ENCODE measurements at places on chromosomes 5 and 9.

DNA sequence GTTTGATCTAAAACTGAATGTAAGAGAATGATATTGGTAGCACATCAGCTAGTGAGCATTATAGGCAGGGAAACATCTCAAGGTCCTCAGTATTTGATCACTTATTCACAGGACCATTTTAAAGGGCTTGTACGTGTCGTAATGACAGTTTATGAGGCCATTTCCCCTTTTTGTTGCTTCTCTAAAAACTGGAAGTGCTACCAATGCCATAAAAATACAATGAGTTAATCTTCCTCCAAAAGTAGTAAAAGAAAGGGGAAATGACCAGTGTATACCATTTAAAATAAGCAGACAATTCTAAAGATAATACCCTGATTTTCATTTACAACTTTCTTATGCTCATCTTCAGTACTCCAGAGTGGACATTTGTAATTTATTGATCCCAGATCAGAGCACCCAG, 285.8 kb upstream of the PCSK5 start:
- no peak for DNase-seq

- no peak for DNase-seq
These were observed 248.1 kb downstream of the IRX1 start for GRCh38 chr5:3843706-3844105.

GRCh38 chr5:139797856-139798510, 2.4 kb downstream of the PSD2 start:
- DNase-seq: no peak

GRCh38 chr9:82600536-82601292, 462.2 kb downstream of the RASEF start:
- DNase-seq: no peak

- DNase-seq: peak; percentile 67
These were observed 120.1 kb downstream of the XRCC4 start for GRCh38 chr5:83197326-83197967.

GRCh38 chr9:4603830-4604229, 58.3 kb upstream of the PLPP6 start:
- no peak for DNase-seq

GRCh38 chr9:120431268-120431667, 148.7 kb downstream of the CDK5RAP2 start:
- no peak for DNase-seq

GRCh38 chr5:75389430-75389829, 52.4 kb downstream of the HMGCR start:
- DNase-seq: no peak

GRCh38 chr5:18395126-18396110, 761.2 kb downstream of the TAF11L14 start:
- no peak for DNase-seq

DNA sequence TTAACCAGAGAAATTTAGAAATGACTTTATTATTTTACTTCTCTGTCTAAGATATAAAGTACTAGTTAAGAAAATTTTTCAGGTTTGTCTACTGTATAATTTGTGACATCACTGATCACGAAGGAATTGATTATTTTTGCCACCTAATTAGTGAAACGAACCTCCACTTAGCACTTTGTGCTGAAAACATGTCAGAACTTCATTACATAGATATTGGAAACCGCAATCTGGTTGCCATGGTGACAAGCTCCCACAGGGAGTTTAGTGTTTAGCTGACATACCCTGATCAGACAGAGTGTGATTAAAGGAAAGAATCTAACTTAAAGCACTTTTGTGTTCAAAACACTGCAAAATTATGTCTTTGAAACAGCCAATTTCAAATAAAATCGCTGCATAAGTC, 668.4 kb upstream of the CCNG1 start:
- DNase-seq: no peak

- no peak for DNase-seq
These were observed 59.8 kb downstream of the DAB2IP start for GRCh38 chr9:121711281-121711680.

DNA sequence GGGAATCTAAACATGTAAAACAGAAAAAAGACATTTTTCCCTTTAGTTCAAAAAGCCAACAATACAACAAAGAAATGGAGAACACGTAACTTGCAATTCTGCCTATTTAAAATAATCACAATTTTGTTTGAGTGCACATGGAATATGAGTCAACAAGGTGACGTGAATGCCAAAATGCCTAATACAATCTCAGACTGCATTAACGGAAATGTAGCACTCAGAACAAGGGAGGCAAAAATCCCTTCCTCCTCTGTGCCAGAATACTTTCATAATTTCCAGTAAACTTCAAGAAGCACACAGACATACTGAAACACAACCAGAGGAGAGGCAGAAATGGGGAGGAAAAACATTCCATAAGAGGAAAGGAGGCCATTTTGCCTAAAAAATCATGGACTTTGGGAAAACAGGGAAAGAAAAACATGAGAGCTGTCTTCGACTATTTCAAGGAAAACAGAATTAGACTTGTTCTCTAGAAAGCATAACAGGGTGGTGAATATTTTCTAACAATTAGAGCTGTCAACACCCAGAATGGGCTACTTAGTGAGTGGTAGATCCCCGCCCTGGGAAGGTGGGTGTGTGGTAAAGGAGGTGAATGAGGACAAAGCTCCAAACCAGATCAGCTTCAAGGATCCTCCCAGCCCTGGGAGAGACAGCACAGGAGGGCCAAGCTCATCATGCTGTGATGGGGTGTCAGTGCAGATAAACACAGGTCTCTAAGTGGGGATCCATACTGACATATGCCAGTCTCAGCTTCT, 48.2 kb downstream of the ABCA1 start:
- DNase-seq: no peak

GRCh38 chr5:31573494-31574142, 41.5 kb downstream of the C5orf22 start:
- no peak for DNase-seq

DNA sequence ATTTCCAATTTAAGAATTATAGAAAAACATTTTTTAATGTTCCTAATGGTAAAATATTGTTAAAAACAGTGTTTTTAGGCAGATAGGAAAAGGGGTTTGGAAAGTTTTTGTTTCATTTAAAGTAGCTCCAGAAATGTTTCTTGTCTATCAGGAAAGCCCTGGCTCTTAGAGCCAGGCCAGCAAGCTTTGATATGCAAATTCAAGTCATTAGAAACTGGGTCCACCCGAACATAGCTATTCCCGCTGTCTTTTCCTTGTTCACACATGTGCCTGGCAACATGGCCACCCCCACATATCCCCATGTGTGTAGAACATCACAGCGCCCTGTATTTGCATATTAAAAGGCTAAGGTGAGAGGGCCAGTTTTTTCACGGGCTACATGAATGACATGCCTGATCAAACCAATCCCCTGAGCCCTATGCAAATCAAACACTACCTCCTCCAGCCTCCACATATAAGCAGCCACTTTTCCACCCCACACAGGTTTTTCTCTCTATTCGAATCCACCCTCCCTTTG, 925.3 kb upstream of the CDH10 start:
- DNase-seq: no peak

DNA sequence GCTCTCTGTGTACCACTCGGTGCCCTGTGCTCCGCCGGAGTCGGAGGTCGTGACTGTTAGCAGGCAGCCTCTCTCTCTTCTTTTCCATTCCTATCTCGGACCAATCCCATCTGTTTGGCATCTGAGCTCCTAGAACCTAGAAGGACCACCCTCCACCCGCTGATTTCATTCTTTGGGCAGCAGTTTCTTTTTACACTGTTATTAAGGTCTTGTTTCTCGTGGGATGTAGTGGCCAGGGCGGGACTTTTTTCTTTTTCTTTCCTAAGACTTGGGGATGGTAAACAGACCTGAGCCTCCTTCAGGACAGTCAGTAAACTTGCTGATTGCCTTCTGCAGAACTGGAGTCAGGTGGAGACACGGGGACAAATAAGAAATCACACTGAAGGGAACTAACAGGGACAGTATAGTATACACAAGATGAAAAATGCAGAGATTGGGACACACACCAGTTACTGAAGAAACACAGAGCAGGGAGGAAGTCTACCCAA, 500 bp downstream of the URM1 start:
- DNase-seq: no peak

- peak; percentile 3 for DNase-seq
These were observed 2.2 kb downstream of the DCP2 start for GRCh38 chr5:112978836-112979235.

DNA sequence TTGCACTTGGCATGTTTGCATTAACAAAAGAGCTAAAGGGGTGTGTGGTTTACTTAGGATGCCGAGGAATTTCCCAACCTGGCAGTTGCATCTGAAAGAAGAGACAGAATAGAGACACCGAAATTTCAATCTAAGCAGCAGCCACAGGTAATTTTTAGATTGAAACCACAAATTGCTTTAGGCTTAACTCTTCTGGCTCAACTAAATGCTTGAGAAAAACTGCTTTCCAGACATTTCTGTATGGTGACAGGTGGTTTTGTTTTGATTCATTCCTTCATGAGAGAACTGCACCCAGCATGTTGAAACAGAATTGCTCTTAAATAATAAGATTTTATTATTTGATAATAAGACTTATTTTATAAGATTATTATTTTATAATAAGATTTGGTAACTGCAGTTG, 21.5 kb downstream of the SECISBP2 start:
- DNase-seq: no peak

- DNase-seq: no peak
These were observed 72.5 kb downstream of the SEMA6A start for GRCh38 chr5:116502138-116502537.

DNA sequence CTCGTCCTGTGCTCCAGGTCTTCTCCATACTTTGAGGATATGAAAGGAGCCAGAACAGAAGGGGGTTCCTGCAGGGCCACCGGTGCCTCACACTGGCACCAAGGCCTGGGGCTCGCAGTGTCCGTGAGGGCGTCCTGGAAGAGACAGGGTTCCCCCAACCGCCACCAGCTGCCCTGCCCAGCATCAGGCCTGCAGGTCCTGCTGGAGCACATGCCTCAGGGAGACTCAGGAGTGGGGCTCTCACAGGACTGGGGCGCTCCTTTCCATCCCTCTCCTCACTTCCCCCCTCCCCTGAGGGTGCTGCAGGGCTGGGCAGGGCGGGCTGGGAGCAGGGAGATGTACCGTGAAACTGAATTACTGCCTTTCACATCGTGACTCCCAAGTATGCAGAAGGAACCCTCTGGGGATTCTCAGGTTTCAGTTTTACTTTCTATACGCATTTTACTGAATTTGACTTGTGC, 31.7 kb downstream of the CEP72 start:
- DNase-seq: no peak

- no peak for DNase-seq
These were observed 87.4 kb upstream of the GNA14 start for GRCh38 chr9:77735494-77735893.

DNA sequence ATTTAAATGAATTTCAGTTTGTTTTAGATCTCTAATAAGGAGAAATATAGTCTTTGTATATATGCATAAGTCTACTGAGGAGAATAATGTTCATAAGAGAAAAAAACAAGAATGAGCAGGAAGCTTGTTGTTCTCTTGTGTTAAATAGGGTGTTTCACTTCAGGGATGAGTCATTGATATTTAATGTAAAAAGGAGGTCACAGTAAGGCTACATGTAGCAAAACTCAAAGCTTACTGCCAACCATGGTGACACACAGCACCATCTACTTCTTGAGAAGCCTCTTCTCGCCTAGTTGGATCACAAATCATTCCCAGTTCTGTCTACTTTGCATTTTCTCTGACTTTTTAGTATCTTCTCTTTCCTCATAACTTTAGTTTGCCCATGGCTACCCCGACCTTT, 1466.0 kb upstream of the C9orf72 start:
- no peak for DNase-seq

GRCh38 chr9:110125207-110125751, 82.7 kb downstream of the C9orf152 start:
- no peak for DNase-seq

GRCh38 chr9:128068386-128069205, 564 bp downstream of the SLC25A25 start:
- DNase-seq: no peak

DNA sequence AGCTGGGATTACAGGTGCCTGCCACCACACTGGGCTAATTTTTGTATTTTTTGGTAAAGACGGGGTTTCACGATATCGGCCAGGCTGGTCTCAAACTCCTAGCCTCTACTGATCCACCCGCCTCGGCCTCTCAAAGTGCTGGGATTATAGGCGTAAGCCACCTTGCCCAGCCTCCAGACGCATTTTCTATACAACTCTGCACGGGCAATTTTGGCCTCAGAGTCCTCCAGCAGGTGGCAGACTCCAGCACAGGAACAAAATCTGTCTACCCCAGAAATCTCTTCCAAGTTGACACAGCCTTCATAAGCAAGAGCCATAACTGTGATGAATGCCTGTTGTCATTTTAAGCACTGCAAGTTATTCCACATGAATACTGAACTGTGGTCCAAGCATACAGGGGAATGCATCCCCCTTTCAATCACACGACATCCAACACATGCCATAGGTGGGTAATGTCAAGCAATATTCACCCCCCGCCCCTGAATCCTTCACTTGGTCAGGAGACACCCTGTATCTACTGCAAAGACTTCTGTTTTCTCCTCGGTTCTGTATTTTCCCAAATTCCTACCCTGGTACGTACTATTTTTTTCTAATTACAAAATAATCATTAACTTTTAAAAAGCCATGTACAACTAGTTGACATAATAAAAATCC, 50.8 kb downstream of the ALDH7A1 start:
- DNase-seq: no peak

Measured in NCI-H1930 (cell line).